ENCODE measurements at places on chromosomes 1 and 21. TPM values are rescaled to one million over a fixed set of nuclear protein-coding genes. Genes with fewer than 3 reads are reported as not detected.

HMGCS2 gene
- not detected for total RNA-seq

OPRD1 gene
- total RNA-seq, result not detected

DNA sequence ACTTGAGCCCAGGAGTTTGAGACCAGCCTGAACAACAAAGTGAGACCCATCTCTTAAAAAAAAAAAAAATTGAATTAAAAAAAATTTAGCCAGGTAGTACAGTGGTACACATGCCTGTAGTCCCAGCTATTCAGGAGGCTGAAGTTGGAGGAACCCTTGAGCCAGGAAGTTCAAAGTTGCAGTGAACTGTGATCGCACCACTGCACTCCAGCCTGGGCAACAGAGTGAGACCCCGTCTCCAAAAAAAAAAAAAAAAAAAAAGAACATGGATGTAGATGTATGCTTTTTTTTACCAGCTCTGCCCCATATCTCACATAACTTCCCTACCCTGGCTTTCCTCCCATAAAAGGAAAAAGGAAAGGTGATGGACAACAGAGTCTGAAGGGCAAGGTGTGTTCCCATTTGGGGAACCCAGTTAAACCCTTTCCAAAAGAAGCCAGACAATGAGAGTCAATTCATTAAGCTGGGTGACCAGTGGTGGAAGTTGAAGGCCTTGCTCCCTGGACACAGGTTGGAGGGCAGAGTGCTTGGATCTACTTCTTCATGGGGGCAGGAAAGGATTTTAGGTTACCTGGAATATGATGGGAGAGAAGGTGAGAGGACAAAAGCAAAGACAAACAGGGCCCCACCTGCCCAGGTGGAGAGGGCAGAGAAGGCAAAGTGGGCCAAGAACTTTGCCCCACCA, 2.9 kb downstream of the KRTCAP2 start:
- peaks cover 28% of the 10 kb centered on the region for H3K36me3 ChIP-seq
- H3K27me3 ChIP-seq, result peaks cover 1% of the 10 kb centered on the region
- no peak overlapping the region for H3K27ac ChIP-seq

GRCh38 chr1:160020196-160020595, 11.6 kb downstream of the PIGM start:
- no peak overlapping the region for H3K4me3 ChIP-seq
- H3K4me1 ChIP-seq, result peaks cover 25% of the 10 kb centered on the region
- H3K36me3 ChIP-seq, result no peaks in the 10 kb centered on the region
- no peak overlapping the region for H3K27ac ChIP-seq
- DNase-seq, result no peak

OLFML3 gene
- 0.20 TPM for total RNA-seq

BGLAP gene
- 2.7 TPM for total RNA-seq

Measured in activated CD4-positive, alpha-beta memory T cell treated with anti-CD3 and anti-CD28 coated beads, Interleukin-2, amount 10 ng/mL, durations not matched to agents 7 days and 5 days (primary cell).